Activated T-cell treated with anti-CD3 and anti-CD28 coated beads, Interleukin-2, amount 50 U/mL, for 72 hours (primary cell): ENCODE measurements at places on chromosomes 12 and 14. TPM values are rescaled to one million over a fixed set of nuclear protein-coding genes. Genes with fewer than 3 reads are reported as not detected.
A peak's percentile ranks its signal among the peaks of the same experiment; 100 is the strongest.

DNA sequence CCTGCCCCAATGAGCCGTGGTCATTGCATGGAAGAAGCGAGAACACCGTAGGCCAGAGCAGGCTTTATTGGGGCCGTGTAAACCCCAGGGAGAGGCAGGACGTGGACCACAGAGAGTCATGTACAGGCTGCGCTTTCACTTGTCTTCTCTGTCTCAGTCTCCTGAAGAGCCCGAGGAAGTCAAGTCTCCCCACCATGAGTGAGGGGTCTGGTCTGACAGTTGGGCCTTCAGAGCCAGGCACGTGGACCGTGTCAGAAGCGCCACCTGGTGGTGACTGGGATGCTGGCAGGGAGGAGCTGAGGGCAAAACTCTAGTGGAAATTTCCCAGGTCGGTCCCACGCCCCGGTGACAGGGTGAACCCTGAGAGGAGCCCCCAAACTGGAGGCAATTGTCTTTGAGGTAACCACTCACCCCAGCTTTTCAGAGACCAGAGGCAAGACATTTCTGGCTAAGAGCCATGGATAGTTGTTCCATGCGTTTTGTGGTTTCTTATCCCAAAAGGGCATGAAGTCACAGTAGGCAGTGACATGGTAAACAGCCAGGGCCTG lies 17.4 kb downstream of the RPS6KL1 start:
- peak; percentile 78 for DNase-seq

DNA sequence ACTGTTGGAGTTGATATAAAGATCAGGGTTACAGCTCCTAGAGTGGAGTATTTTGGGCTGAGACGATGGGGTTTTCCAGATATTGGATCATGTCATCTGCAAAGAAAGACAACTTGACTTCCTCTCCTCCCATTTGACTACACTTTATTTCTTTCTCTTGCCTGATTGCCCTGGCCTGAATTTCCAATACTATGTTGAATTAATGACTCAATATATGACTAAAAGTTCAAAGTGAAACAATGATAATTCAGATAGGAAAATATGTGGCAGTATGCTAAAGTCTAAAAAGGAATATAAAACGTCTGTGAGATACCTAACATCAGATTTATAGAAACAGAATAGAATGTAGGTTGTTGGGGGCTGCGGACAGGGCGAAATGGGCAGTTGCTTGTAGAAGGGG lies 72.2 kb downstream of the BHLHE41 start:
- no peak for DNase-seq

The TSPAN8 gene
- total RNA-seq, result not detected

The PAX9 gene
- not detected for total RNA-seq

DNA sequence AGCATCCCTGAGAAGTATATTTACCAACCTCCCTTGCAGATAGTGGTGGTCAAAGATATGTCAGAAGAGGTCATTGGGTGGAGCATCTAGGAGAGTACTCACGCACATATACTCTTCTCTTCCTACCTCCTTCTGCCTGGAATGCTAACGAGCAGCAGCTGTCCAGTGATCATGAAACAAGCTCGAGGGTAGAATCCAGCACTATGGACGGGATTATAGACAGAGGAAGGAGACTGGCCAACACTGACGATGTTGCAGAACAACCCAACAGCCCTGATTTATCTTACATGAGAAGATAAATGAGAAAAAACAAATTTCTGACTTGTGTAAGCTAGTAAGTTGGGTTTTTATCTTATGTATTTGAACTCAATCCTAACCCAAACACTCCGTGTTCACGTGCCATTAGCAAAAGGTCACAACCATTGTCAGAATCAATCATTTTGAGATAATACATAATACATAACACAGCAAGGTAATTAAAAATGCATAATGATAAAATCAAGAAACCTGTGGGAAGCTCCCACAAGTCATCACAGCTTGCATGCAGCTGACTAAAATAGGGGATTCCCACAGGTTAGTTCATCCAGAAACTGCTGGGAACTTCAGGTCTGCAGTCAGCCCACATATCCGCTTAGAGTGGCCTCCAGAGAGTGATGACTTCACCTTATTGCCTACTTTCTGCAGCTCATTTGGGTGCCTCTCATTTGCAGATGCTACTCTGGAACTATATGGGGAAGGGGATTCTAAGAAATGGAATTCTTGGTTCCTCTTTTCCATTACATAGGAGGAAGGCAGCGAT lies 36.3 kb upstream of the STK38L start:
- DNase-seq, result peak; percentile 64

The TAC3 gene
- 4.4 TPM for total RNA-seq

DNA sequence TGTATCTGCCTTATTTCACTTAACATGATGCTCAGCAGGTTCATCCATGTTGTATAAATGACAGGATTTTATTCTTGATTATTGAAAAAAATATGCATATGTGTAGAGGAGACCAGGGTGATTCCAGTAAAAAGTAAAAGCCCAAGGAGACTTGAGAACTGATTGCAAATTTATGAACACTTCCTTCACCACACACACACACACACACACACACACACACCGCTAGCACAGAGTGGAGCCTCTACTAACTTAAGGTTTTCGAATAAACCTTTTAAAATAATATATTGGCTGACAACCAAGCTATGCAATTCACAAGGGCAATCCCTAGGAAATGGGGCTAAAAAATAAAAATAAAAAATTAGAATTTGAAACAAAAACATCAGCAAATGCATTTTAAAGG lies 8.3 kb upstream of the KLRK1 start:
- DNase-seq, result no peak

The FSCB gene
- total RNA-seq, result not detected

GRCh38 chr12:58148405-58148804 lies 207.0 kb downstream of the ATP23 start:
- no peak for DNase-seq

DNA sequence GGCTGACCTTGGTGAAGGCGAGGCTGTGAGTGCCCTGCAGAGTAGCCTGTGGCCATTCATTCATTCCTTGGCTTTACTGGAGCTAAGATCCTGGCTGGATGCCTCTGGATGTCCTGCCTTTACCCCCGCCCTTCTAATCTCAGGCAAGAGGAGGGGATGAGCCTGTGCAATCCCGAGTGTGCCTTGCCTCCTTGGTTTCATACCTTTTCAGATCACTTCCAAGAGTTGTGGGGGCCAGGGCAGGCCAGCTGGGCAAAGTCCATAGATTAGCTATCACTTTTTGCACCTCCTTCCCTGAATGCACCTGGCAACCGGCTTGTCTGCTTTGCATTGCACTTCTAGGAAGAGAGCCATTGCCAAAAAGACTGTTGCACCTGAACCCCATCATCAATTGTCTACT lies 1.5 kb downstream of the VRTN start:
- DNase-seq, result no peak

DNA sequence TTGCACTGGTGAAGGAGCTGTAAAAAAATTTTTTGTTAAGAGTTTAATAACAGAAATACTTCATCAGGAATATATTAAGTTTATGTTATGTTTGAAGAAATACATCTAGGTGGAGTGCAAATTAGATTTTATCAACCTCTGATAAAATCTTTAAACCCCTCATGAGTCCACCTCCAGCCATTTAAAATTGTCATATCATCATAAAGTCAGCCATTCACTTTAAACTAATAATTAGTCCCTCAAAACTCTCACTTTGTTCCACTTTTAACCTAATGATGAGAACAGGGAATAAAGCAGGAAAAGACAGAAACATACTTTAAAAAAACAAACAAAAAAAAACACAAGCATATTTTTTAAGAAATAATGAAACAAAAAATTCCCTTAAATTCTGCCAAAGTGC lies 25.1 kb downstream of the ZFC3H1 start:
- DNase-seq, result no peak

The COCH gene
- total RNA-seq, result 1.6 TPM

GRCh38 chr12:32906399-32907165 lies 10.0 kb upstream of the PKP2 start:
- DNase-seq, result peak; percentile 3

DNA sequence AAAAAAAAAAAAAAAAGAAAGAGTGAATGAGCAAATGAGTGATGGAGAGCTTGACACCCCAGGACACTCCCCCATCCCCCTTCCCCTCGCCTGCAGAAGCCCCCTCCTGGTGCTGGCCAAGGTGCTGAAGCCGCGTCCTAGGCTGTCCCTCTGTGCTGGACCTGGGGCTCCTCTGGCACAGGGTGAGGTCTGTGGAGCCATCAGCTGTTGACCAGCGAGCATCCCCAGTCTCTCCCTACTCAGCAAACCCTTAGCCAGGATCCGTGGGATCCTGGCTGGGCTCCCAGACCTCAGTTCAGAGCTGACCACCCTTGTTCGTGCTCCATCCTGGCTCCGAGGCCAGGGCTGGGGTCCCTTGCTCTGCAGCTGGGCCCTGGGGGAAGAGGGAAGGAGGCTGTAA lies 5.4 kb upstream of the KIF26A start:
- DNase-seq, result no peak

GRCh38 chr12:2239381-2239871 lies 186.6 kb downstream of the CACNA1C start:
- DNase-seq, result no peak

GRCh38 chr12:25585021-25585523 lies 32.0 kb upstream of the LMNTD1 start:
- no peak for DNase-seq

GRCh38 chr14:65471038-65471878 lies 58.7 kb downstream of the FUT8 start:
- DNase-seq, result no peak

DNA sequence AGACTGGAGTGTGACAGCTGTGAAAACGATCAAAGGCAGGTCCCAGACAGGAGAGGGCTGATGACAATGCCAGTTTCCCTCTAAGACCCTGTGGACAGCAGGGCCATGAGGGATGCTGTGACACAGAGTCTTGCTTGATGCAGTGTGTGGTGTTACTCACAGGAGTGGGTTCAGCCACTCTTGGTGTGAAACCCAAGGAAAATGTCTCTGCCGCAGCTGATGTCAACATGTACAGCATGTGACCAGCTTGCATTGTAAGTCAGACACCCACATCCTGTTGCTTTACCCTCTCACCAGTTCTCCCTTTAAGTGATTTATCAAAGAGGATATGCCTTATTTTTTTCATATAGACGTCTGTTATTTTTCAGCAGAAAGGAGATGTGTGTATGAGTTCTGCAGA lies 268.6 kb downstream of the BTG1 start:
- peak; percentile 88 for DNase-seq

- no peak for DNase-seq
Measured at GRCh38 chr12:24991209-24992049, 42.5 kb upstream of the BCAT1 start.

DNA sequence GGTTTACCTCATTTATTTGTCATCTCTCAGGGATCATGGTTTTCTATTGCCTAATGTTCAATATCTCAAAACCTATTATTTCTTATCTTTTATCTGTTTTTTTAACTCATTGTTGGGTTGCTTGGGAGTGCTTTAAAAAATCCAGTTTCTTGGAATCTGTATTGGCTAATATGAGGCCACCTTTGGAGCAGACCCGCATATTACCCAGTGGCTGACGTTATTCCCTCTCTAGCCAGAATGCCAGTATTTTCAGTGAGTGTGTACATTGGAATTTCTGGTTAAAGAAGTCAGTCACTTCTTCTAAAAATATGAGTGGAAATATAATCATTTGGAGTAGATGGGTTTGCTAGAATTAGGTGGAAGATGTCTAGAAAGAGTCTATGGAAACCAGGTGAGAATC lies 38.3 kb downstream of the PRMT8 start:
- no peak for DNase-seq

- no peak for DNase-seq
Measured at GRCh38 chr12:120818416-120818815, 85.7 kb downstream of the SPPL3 start.

- DNase-seq, result no peak
Measured at GRCh38 chr14:81390696-81391095, 9.4 kb downstream of the STON2 start.

The KRT83 gene
- total RNA-seq, result not detected

The SRRM4 gene
- not detected for total RNA-seq

- no peak for DNase-seq
Measured at GRCh38 chr14:74853581-74853980, 22.4 kb downstream of the PROX2 start.

DNA sequence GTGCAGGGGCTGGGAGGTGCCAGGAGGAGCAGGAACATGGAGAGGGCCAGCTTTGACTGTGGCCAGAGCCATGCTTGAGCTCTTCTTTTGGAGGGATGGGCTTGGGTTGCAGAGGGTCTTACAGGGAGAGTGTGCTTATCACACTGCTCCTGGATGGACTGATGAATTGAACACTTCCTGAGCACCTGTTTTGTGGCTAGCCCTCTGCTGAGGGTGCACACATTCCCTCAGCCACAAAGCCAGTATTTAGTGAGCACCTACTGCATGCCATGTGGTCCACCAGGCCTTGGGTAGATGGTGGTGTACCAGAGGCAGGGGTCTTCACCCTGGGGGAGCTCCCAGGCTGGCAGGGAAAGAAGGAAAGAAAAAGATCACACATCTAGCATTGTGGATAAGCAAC lies 118.9 kb downstream of the SLC25A47 start:
- no peak for DNase-seq

- DNase-seq, result no peak
Measured at GRCh38 chr12:68239309-68239982, 13.8 kb upstream of the IL26 start.

DNA sequence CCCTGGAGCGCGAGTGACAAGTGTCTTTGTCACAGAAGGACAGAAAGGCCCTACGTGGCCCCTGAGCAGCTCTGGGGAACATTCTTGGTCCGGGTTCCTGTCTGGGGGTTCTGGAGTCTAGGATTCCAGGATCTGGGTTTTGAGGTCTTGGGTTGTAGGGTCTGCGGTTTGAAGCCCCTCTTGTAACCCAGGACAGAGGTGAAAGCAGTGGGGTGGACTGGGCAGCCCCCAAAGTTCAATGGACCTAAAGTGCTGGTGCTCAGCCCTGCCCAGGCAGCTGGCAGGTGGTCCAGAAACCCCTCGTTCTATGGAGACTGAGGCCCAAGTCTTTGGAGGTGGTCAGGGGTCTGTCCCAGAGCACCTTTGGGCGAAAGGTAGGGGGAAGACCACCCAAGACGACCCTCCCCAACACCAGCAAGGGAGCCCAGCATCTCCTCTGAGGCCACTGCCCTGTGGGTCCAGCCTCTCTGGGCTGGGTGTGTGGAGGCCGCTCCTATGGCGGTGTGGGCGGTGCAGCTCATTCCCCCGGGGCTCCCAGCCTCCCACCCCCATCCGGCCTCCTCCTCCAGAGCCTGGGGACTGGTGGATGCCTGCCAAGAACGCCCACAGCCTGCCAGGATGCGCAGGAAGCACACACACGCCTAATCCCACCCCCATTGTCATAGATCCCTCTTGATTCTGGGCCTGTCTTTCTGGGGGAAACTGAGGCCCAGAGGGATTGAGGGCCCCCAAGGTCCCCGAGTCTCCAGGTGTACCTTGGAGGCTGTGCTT lies 30.2 kb upstream of the ANKRD9 start:
- no peak for DNase-seq

The GNB3 gene
- 0.95 TPM for total RNA-seq

GRCh38 chr12:1852076-1852475 lies 31.7 kb downstream of the LRTM2 start:
- DNase-seq, result no peak

DNA sequence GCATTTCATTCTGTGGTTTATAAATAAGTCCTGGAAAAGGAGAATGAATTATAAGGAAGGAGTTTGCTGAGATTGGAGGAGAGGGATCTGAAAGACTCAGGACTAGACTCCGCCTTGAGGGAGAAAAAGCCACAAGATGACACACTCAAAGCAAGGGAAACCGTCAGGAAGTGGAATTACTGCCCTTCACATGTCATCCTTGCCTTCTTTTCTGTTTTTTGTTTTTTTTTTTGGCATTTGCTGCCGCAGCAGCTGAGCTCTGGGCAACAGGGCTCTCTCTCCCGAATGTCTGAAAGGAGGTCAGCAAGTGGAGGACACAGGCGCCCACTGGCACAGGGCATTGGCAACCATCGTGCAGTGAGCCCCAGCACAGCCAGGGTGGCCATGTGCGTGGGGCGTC lies 344.9 kb downstream of the DPF3 start:
- DNase-seq, result no peak

The ANO2 gene
- not detected for total RNA-seq

The PGF gene
- total RNA-seq, result 0.35 TPM

The IAPP gene
- not detected for total RNA-seq
